Immature natural killer cell (primary cell): ENCODE measurements at places on chromosomes 4 and X.

GRCh38 chrX:41491267-41492004 is 44.3 kb downstream of the NYX start:
- DNase-seq: no peak
- H3K27me3 ChIP-seq: peaks cover 3% of the 10 kb centered on the region
- H3K27ac ChIP-seq: no peak overlapping the region
- no peak overlapping the region for H3K4me3 ChIP-seq
- no peaks in the 10 kb centered on the region for H3K4me1 ChIP-seq

DNA sequence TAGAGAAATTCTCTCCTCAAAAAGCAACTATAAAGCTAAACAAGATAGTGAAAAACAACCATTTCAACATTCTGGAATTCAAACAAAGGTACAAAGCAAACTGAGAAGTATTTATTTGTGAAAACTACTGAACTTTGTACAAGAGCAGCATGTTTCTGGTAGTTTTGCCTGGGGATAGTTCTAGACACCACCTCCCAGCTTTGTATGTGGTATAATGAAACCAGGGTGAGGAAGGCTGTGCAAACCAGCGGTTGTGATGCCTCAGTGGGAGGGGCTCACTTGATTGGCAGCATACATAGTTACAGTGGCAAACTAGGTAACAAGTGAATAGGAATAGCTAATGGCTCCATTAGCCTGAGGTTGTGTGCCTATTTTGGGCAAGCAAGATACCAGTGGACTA is 18.6 kb upstream of the FRMD7 start:
- H3K4me3 ChIP-seq: no peak overlapping the region
- no peak for DNase-seq
- H3K27me3 ChIP-seq: peaks cover 10% of the 10 kb centered on the region
- H3K4me1 ChIP-seq: no peaks in the 10 kb centered on the region

DNA sequence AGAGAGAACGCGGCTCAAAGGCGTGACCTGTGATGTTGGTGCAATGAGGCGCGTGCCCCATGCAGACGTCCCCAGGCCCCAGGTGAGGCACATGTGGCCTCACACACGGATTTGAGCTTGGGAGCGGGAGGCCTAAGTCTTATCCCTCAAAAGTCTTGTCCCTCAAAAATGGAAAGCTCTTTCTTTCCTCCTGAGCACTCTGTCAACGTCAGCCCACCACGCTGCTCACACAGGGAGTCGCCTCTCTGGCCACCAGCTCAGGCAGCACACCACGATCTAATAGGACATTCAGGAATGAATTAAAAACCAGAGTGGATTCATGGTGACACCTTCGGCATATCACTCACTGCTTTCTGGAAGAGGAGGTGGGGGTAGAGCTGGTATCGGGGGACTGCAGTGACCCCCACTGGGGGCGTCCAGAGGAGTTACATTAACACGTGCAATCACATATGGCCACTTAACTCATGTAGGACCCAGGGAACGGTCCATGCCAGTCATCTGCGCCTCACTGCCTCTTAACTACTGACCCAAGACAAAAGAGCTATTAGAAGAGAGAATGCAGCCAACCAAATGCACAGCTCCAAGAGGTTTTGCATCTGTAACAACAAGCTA is 21.9 kb upstream of the CYP4V2 start:
- DNase-seq: no peak
- no peak overlapping the region for H3K4me3 ChIP-seq
- peaks cover 2% of the 10 kb centered on the region for H3K27me3 ChIP-seq
- H3K4me1 ChIP-seq: no peaks in the 10 kb centered on the region

- H3K4me3 ChIP-seq: no peak overlapping the region
- DNase-seq: no peak
- no peaks in the 10 kb centered on the region for H3K4me1 ChIP-seq
- no peaks in the 10 kb centered on the region for H3K27me3 ChIP-seq
- peaks cover 62% of the 10 kb centered on the region for H3K36me3 ChIP-seq
- peak overlapping the region; percentile 63 for H3K27ac ChIP-seq
These were observed 48.7 kb downstream of the DDX60 start for GRCh38 chr4:168269896-168270295.

DNA sequence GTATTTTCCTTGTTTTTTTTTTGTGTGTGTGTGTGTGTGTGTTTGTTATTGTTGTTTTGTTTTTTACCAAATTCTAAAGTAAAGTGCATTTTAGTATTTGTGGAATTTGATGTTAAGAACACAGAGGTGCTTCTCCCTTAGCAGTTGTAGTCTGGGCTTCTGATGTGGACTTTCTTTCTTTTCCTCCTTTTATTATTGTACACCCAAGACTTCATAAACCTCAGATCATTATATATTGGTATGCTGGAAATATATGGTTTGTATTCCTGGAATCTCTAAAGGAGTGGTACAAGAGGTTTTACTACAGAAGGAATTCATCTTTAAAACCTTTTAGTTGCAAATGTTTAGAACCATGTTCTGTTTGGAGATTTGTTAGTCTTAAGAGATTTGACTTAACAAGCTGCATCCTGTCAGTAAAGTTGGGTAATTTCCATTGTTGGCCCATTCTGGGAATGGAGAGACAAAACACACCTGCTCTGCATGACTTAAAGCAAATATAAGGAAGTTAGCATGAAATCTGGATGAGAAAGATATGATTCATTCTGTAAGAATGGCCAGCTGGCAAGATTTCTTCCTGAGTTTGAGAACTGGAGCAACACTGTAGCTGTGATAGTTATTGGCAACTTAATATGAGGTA is 64.0 kb downstream of the SMAD1 start:
- no peak overlapping the region for H3K27ac ChIP-seq
- H3K4me3 ChIP-seq: no peak overlapping the region
- H3K36me3 ChIP-seq: no peaks in the 10 kb centered on the region
- H3K27me3 ChIP-seq: no peaks in the 10 kb centered on the region

DNA sequence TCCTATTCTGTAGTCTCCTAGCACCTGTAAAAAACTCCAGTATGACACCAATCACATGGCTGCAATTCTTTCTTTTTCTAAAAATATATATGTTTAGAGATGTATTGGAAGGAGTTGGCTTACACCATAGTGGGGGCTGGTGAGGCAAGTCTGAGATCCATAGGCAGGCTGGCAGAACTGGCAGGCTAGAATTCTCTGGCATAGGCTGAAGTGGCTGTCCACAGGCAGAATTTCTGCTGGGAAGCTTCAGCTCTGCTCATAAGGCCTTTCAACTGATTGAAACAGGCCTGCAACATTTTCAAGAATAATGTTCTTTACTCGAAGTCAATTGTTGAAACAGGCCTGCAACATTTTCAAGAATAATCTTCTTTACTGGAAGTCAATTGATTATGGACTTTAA is 37.0 kb downstream of the FGF2 start:
- no peaks in the 10 kb centered on the region for H3K36me3 ChIP-seq
- H3K27me3 ChIP-seq: peaks cover 7% of the 10 kb centered on the region
- H3K27ac ChIP-seq: no peak overlapping the region
- no peak for DNase-seq
- H3K4me3 ChIP-seq: no peak overlapping the region

DNA sequence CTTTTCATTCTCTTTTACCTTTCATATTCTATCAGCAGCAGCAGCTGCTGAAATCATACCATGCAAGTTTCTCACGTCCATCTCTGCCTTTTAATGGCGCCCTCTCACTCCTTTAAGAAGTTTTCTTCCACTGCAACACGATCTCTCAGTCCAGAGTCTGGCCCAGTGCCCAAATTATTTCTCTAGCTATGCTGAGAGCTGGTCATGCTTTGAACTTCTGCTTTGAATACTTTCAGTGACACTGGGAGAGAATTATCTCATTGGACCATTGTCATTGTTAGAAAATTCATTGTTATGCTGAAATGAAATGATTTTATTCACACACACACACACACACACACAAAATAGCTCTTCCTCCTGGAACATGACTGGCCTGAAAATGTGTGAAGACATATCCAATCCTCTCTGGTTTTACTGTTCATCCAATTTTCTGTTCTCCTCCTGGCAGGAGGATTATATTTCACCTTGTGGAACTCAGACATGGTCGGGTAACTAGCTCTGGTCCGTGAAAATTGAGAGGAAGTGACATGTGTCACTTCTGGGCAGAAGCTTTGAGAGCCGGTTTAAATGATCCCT is 1.3 kb upstream of the PDHA1 start:
- H3K27me3 ChIP-seq: peaks cover 3% of the 10 kb centered on the region
- H3K4me1 ChIP-seq: peaks cover 11% of the 10 kb centered on the region
- no peaks in the 10 kb centered on the region for H3K36me3 ChIP-seq
- no peak overlapping the region for H3K4me3 ChIP-seq
- no peak overlapping the region for H3K27ac ChIP-seq

- DNase-seq: no peak
- no peak overlapping the region for H3K27ac ChIP-seq
- no peaks in the 10 kb centered on the region for H3K27me3 ChIP-seq
- no peaks in the 10 kb centered on the region for H3K4me1 ChIP-seq
These were observed 1411.1 kb upstream of the TENM3 start for GRCh38 chr4:180832073-180832472.

DNA sequence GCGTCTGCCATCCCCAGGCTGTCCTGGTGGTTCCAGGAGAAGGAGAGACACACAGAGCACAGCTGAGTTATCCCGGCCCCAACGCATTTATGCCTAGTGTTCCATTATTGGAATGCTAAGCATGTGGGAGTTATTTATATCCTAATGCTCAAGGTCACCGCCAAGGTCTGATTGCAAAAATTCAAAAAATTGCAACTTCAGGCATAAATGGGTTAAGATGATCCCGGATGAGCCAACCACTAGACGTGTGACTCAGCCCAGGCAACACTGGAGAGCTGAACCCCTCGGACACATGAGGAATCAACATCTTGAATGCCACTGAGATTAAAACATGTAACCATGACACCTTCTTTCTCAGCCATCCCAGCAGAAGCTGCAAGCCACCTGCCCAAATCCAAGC is 3.8 kb upstream of the ZCCHC4 start:
- no peak overlapping the region for H3K4me3 ChIP-seq
- peaks cover 15% of the 10 kb centered on the region for H3K4me1 ChIP-seq
- no peak overlapping the region for H3K27ac ChIP-seq
- DNase-seq: no peak
- no peaks in the 10 kb centered on the region for H3K36me3 ChIP-seq

DNA sequence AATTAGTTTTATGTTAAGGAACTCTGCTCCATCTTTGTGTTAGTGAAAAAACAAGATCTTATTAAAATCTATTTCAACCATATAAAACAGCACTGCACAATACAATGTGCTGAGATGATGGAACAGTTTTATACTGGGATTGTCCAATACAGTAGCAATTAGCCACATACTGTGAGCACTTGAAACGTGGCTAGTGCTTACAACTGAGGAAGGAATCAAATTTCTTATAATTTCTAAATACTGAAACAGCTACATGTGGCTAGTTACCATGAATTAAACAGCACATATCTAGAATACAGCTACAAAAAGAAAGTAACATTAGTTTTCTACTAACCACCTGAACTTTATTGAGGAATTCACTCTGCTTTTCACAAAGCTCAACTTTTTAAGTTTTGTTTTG is 14.7 kb downstream of the NFXL1 start:
- no peaks in the 10 kb centered on the region for H3K27me3 ChIP-seq
- H3K4me3 ChIP-seq: no peak overlapping the region
- DNase-seq: no peak
- H3K27ac ChIP-seq: no peak overlapping the region
- no peaks in the 10 kb centered on the region for H3K4me1 ChIP-seq

DNA sequence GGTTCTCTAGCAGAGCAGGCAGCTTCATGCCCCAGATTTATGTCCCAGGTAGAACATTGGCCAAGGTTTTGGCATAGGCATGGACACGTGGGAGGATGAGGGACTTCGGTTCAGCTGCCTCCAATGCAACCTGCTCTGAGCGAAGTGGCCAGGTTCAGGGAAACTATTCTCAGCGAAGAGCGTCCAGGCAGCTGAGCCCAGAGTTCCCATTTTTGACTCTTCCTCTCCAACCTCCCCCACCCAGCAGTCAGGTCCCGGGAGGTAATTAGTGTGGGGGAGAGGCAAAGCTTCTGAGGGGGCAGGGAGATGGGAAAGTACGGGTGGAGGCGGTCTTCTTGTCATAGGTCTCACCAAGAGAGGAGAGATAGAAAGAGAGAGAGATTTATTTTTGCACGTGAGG is 1.0 kb downstream of the GABRA4 start:
- H3K4me1 ChIP-seq: peaks cover 28% of the 10 kb centered on the region
- no peaks in the 10 kb centered on the region for H3K36me3 ChIP-seq
- no peak overlapping the region for H3K27ac ChIP-seq

- no peaks in the 10 kb centered on the region for H3K27me3 ChIP-seq
- no peaks in the 10 kb centered on the region for H3K4me1 ChIP-seq
- H3K36me3 ChIP-seq: no peaks in the 10 kb centered on the region
- H3K27ac ChIP-seq: no peak overlapping the region
These were observed 43.7 kb downstream of the SMAD1 start for GRCh38 chr4:145525291-145525740.

- no peaks in the 10 kb centered on the region for H3K36me3 ChIP-seq
- DNase-seq: no peak
- H3K27me3 ChIP-seq: peaks cover 1% of the 10 kb centered on the region
- no peak overlapping the region for H3K27ac ChIP-seq
- no peak overlapping the region for H3K4me3 ChIP-seq
- no peaks in the 10 kb centered on the region for H3K4me1 ChIP-seq
These were observed 1000.6 kb downstream of the CCSER1 start for GRCh38 chr4:91127831-91128230.

- H3K4me1 ChIP-seq: no peaks in the 10 kb centered on the region
- no peak for DNase-seq
- peaks cover 3% of the 10 kb centered on the region for H3K36me3 ChIP-seq
- H3K4me3 ChIP-seq: no peak overlapping the region
- H3K27me3 ChIP-seq: no peaks in the 10 kb centered on the region
These were observed 766.1 kb downstream of the KCTD8 start for GRCh38 chr4:43682551-43682950.

GRCh38 chrX:57915680-57916079 is 5.4 kb upstream of the ZXDA start:
- H3K4me1 ChIP-seq: peaks cover 7% of the 10 kb centered on the region
- no peak overlapping the region for H3K27ac ChIP-seq
- no peaks in the 10 kb centered on the region for H3K36me3 ChIP-seq
- H3K4me3 ChIP-seq: no peak overlapping the region
- peaks cover 7% of the 10 kb centered on the region for H3K27me3 ChIP-seq
- no peak for DNase-seq

DNA sequence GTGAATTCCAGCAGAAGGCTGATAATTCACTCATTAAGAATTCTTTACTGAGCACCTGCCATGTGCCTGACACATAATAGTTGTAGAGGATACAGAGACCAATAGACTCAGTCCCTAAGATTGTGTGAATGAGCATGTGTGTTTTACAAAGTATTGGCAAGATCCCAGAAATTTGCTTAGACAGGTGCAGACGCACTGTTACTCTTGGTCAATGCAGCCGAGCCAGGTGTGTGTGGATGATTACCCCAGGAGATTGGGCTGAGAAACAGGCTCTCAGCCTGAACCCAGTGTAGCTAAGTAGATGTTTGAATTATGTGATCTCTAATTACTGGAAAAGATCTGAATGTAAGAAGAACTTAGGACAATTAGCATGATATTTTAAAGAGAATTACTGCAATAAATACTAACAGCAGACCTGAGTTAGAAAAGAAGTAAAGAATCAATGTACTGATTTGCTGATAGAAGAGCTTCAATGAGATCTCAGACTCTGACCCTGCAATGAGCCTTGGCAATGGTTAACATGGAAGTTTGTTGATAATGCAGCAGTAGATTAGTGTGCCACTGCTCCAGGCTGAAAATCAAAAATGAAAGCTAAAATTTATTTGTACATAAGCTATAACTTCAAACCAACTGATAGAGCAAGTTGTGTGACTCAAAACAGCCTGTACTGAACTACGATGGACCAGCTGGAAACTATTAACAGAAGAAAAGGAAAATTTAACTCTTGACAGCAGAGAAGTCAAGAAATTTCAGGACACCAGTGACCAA is 32.2 kb upstream of the NDST4 start:
- no peak for DNase-seq
- H3K27ac ChIP-seq: no peak overlapping the region
- no peak overlapping the region for H3K4me3 ChIP-seq
- H3K27me3 ChIP-seq: no peaks in the 10 kb centered on the region
- no peaks in the 10 kb centered on the region for H3K36me3 ChIP-seq
